Calu3 (cell line): ENCODE measurements at places on chromosomes 5 and 9. TPM values are rescaled to one million over a fixed set of nuclear protein-coding genes. Genes with fewer than 3 reads are reported as not detected.

DNA sequence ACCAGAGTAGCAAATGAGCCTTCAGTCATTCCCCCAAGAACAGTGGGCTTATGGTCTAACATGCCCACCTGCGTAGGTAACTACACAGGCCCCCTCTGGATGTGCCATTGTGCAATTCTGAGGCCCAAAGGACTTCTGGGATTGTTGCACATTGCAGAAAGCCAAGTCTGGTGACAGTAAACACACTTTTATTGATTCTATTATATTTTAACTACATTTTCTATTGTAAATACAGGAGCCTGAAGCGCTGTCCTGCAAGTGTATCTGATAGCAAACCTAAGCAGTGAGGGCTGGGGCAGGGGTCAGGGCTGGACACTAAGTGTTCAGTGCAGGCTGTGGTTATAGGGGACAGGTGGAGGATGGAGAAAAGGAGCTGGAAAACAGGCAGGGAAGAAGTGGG lies 57.5 kb downstream of the TEX10 start:
- H3K27ac ChIP-seq: peak overlapping the region; percentile 23
- peaks cover 8% of the 10 kb centered on the region for H3K4me1 ChIP-seq
- peaks cover 5% of the 10 kb centered on the region for H3K36me3 ChIP-seq
- H3K4me3 ChIP-seq: no peak overlapping the region
- no peaks in the 10 kb centered on the region for H3K27me3 ChIP-seq
- DNase-seq: no peak

GRCh38 chr5:93423300-93423699 lies 157.7 kb downstream of the NR2F1-AS1 start:
- no peak overlapping the region for H3K4me3 ChIP-seq
- no peaks in the 10 kb centered on the region for H3K36me3 ChIP-seq

DNA sequence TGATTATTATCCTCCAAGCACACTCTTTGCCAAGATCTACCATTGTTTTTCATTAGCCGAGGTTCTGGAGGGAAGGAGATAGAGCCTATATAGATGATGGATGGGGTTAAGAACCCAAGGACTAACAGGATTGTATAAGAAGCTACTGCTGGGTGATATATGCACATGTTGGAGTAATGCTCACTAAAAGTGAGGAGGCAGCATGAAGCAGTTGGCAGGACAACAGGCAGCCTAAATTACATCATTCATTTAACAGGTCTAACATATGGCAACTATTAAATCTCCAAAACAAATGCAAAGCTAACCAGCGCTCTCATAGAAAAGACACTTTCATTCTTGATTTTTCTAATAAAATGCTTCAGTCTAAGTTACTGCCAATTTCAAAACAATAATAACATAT lies 293.2 kb downstream of the EPB41L4A start:
- H3K27me3 ChIP-seq: peaks cover 2% of the 10 kb centered on the region
- no peaks in the 10 kb centered on the region for H3K4me1 ChIP-seq
- DNase-seq: no peak
- no peaks in the 10 kb centered on the region for H3K36me3 ChIP-seq
- H3K27ac ChIP-seq: no peak overlapping the region
- H3K4me3 ChIP-seq: no peak overlapping the region

ZNF608 gene
- total RNA-seq: 7.3 and 8.4 TPM in 2 replicates

- no peaks in the 10 kb centered on the region for H3K4me1 ChIP-seq
- no peak for DNase-seq
- no peak overlapping the region for H3K4me3 ChIP-seq
- H3K36me3 ChIP-seq: no peaks in the 10 kb centered on the region
- H3K27me3 ChIP-seq: no peaks in the 10 kb centered on the region
- no peak overlapping the region for H3K27ac ChIP-seq
These were observed 70.4 kb upstream of the TLE1 start for GRCh38 chr9:81759680-81760215.
